ENCODE measurements at places on chromosomes 4 and X. TPM values are rescaled to one million over a fixed set of nuclear protein-coding genes. Genes with fewer than 3 reads are reported as not detected.

- DNase-seq: no peak
Measured at GRCh38 chrX:65502618-65503017, 32.0 kb downstream of the LAS1L start.

GRCh38 chr4:185280608-185281007, 71.2 kb downstream of the SNX25 start:
- no peak for DNase-seq

- no peak for DNase-seq
Measured at GRCh38 chrX:3268829-3269228, 77.6 kb downstream of the MXRA5 start.

DNA sequence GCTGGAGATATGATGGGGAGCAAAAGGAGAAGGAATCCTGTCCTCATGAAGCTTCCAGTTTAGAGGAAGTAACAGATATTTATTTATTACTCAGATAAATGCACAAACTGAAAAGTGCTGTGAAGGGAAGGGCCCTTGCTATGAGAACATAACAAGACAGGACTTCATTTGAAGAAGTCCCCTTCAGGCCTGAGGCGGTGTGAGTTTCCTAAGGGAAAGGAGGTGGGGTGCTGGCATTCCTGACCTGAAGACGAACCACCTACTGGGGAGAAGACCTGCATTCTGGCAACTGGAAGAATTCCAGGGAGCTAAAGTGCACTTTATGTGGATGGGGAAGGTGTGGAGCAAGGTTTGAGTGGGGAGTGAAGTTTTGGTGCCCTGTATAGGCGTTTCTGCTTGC, 15.9 kb upstream of the SPARCL1 start:
- no peak for DNase-seq

DNA sequence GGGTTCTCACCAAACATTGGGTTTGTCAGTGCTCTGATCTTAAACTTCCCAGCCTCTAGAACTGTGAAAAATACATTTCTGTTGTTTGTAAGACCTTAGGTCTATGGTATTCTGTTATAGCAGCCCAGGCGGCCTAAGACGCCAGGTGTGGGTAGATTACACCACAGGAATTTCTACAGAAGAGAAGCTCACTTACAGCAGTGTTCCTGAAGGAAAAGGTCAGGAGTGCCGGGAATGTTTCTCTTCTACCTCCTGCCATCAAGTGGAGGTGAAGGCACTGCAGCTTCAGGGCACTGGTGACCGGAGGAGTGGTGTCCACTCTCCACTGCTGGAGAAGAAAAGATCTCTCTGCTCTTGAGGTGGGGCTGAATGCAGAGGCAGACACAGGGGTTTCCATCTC, 45.7 kb downstream of the FHDC1 start:
- no peak for DNase-seq

DNA sequence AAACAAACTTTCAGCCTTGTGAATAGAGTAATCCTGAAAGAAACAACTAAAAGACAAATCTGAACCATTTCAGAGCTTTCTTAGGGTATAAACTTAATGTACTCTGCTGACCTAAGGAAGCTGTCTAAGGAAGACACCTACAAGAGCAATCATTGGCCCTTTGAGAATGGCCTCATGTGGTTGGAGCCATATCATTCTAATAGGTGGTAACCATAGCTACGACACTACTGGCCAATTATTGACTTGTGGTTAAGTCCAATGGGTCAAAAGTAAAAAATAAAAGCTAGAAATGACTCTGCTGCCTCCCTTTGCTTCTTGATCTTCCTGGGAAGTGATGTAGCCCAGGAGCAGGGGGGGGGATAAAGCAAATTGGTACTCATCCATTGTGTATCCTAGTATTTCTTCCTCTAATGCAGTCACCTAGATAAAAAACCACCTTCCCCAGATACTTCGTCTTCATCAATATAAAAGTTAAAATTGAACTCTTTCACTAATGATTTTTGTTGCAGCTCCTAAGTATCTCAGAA, 547.0 kb downstream of the ARAP2 start:
- no peak for DNase-seq

DNA sequence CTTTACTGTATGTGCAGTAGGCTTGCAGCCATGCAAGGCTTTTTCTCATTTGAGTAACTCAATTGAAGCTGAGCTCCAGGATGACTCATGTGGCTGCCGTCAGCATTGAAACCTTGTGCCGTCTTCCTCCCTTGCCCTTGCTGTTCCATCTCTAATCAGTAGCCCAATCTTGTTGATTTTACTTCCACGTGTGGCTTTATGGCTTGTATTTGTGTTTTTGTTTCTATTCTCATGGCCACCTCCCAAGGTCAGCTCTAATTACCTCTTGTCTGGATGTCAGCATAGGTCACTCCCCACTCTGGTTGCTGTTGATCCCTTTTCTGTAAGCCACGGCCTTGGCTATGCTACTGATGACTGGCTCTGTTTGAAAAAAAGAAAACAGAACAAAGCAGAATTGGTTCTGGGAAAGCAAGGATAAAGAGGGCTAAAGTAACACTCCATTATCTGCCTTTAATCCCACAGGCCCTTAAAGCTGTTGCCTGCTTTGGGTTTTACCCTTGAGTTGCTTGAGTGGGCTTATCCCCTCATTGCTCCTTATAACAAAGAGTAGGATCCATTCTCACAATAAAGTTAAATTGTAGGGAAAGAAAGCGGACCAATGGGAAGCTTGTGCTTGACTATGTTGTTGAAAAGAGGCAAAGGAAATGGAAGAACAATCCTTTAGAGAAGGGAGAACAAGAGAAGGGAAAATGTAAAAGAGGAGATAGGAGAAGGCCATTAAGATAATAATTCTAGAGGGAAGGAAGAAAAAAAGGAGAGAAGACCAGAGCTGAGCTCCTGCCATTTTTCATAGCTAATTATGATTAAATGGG, 173.9 kb upstream of the PGRMC2 start:
- DNase-seq: peak; percentile 76

- DNase-seq: no peak
Measured at GRCh38 chr4:165757451-165757850, 115.6 kb upstream of the TLL1 start.

DNA sequence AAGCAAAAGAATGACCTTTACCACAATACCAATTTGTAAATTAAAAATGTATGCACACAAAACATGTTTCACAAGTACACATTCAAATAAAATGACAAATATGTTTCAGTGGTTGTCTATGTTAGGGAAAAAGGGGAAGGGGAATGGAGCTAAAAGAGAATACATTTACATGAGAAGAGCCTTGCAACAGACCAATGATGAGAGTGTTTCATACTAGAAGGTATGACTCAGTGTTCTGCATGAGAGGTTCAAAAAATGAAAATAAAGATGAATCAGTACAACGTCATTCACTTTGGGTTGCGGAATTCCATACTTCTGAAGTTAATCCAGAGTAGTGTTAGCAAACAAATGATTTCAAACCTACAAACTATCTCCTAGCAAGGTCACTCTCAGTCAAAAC, 51.7 kb downstream of the RPGR start:
- no peak for DNase-seq

DNA sequence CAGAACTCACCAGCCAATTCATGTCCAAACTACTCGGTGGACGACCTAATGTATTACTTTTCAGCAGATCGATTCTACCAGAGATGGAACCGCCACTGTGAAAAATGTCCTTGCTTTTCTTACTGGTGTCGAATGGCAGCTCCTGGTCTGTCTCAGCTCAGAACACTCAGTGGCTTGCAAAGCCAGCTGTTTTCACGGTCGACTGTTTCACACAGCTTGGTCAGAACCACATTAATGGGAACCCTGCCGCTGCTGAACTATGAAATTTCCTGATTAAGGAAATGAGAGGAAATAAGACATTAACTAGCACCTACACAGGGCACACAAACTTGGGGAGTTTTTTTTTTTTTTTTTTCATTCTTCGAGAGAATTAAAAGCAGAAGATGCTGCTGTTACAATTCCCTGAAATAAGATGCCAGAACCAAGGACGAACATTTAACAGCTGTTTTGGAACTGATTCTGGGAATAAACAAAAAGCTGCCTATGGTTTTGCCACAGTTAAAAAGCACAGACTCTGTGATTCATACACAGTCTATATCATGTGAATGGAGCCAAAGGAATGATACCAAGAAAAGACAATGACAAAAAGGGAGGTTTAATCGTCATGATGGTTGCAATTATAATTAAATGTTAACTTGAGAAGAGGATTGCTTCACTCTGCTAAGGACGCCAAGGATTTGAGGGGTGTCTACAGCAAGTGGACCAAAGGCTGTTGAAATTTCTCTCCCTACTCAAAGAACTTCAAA, 31.3 kb downstream of the SUPT20HL2 start:
- DNase-seq: no peak

- no peak for DNase-seq
Measured at GRCh38 chrX:70171624-70172023, 5.7 kb upstream of the DGAT2L6 start.

DNA sequence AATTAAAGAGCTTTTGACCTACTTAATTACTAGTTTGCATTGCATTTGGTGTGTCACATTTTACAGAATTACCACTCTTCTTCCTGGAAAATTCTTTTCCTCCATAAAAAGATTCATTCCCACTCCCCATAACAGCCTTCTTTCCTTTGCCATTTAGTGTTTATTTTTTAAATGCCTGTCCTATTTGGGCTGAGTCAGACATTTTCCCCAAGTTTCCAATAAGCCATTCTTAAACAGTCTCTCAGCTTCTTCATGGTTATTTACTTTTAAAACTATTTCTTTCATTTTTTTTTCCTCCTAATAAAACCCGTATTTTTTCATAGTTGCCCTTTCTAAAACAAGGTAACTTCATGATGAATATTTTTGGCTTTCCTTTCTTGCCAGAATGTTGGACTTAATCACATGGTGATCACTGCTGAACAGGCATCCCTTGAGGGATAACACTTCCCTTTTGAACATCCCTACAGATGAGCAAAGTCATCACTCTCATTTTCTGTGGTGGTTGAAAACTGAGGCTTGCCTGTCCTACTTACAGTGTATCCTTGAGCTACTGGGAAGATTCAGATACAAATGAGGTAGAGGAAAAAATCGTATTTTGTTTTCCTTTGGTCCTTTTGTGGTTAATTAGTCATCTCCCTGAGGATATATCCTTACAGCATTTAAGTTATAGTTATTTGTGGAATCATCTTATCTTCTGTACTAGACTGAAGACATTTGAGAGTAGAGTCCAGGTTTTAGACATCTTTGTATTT, 520.5 kb upstream of the NR3C2 start:
- no peak for DNase-seq

GRCh38 chr4:98939892-98940298, 11.0 kb upstream of the EIF4E start:
- peak; percentile 71 for DNase-seq

DNA sequence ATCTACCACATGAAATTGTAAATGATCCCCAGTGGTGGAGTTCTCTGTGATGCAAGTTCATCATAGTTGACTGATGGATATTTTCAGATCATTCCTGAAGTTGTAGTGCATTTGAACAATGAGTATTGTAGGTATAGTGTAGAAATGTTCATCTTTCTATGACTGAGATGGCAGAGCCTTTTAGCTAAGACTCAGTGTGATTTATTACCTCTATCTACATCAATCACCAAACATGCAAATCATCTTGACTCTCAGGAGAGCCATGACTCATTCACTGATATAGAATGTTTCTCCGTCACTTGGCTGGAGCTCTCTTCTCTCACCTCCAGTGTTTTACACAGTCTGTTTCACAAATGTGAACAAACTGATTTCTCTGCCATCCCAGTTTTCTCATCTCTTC, 392.6 kb downstream of the IL1RAPL1 start:
- DNase-seq: no peak

GRCh38 chr4:184550476-184550875, 76.1 kb upstream of the IRF2 start:
- no peak for DNase-seq

TMEM271 gene
- not detected for total RNA-seq

CNGA1 gene
- not detected for total RNA-seq

- DNase-seq: no peak
Measured at GRCh38 chrX:42577936-42578470, 200.0 kb downstream of the PPP1R2C start.

DNA sequence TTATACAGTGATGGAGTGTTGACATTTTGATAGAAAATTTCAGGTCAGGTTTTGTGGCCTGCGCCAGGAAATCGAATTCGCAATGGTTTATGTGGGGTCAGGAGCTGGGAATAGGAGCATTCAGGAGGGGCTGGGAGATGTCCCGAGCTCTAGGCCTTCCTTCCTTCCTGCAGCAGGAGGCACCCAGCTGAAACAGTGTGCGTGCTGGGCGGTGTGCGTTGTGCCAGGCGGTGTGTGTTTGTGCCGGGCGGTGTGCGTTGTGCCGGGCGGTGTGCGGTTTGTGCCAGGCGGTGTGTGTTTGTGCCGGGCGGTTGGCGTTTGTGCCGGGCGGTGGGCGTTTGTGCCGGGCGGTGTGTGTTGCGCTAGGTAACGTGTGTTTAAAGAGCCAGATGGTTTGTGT, 1.7 kb downstream of the UVSSA start:
- DNase-seq: no peak

DNA sequence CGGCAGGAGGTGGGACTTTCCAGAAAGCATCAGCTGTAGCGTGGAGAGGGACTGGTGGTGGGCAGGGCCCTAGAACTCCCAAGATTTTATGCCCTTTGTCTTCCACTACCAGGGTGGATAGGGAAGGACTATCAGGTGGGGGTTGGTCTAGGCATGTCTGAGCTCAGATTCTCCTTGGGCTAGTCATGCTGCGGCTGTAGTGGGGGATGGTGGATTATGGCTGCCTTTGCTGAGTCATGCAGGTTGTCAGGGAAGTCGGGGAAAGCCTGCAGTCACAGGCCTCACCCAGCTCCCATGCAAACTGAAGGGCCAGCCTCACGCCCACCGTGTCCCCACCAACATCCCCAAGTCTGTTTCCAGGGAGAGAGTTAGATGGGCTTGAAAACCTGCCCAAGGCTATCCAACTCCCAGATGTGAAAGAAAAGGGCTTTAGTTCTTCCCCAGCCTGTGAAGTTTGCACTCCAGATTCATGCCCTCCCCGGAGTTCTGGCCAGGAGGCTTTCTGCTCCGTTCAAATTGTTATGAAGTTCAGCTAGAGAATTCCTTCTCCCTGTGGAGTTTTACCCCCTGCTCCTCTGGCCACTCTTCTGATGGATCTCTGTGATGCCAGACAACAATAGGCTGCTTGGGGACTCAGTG, 13.4 kb upstream of the MEPE start:
- DNase-seq: no peak

DNA sequence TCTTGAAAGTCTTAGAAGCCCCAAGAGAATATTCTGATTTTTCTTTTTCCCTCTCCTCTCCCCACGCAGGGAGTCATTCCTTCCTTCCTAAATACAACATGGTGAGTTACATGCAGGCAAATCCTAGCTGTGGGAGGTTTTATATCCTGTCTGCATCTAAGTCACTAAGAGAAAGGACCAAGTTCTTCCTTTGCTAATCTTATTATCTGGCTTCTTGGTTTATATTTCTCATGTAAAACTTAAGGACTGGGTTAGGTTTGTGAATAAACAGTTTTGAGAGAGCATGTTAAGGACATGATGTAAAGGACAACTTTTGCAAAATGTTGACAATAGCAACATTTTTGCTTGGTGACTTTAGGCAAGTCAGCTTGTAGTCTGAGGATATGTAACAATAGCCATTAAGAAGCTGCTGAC, 5.1 kb upstream of the CXCL9 start:
- DNase-seq: no peak

All from glomerular endothelial cell (primary cell).